Sigmoid colon (tissue), 7 donors: ENCODE measurements at places on chromosomes 1 and 21. TPM values are rescaled to one million over a fixed set of nuclear protein-coding genes. Genes with fewer than 3 reads are reported as not detected.

The S100A2 gene
- not detected for total RNA-seq

DNA sequence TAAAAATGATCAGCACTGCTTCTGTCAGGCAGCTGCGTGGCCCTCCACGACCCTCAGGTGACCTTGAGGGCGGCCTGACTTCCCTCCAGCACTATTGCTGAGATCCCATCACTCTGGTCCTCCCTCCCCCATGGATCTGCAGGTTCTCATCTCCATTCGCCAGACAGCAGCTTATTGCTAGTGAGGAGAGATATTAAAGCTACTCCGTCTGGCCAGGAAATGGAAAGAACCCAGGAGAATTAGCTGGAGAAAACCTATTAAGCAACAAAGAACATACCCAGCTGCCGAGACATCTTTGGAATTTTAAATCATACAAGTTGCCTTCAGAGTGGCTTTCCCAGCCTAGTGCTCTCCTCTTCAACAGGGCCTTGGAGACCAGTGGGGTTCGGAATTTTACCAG, 25.7 kb upstream of the KCNN3 start:
- no peak for DNase-seq

DNA sequence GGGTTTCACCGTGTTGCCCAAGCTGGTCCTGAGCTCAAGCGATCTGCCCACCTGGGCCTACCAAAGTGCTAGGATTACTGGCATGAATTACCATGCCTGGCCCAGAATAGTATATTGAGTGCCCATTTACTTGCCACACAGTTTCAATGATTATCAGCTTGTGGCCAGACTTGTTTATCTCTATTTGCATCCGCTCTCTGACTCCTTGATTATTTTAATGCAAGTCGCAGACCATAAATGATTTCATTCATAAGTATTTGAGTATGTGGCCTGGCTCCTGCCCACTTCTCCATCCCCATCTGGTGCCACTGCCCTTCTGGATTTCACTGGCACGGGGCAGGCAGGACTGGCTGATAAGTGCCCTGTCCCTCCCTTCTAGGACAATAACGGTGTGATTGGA, 18.2 kb upstream of the TRNAU1AP start:
- no peak for DNase-seq

DNA sequence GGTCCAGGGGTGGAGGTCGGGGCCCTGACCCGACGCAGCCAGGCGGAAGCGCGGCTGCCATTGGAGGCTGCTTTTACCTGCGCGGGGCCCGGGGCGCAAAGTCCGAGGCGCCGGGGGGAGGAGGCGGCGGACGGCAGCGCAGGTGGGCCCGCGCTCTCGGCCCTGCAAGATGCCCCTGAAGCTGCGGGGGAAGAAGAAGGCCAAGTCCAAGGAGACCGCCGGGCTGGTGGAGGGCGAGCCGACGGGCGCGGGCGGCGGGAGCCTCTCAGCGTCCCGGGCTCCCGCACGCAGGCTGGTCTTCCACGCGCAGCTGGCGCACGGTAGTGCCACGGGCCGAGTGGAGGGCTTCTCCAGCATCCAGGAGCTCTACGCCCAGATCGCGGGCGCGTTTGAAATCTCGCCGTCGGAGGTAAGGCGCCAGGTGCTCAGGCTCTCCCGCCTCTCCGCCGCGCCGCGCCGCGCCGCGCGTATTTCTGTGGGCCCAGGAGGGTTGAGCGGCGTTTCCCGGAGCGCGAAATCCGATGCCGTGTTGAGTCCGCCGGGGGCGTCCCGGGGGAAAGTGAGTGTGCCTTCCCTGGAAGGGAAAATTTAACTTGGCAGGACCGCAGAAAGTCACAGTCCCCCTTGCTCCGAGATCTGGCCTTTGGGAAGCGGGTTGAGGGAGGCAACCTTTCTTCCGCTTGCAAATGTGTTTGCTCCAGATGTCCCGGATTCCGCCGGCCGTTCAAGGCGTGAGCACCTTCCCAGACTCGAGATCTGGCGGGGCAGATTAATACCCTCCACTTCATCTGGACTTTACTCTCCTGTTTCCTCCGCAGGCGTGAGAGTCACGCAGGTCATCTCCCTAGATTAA, at the start of gene GIPC2:
Gene GIPC2 (plus strand): TSS at position 41 of the 853 bp plus-strand sequence. CDS start 129 bp downstream, at position 170.
- no peak for DNase-seq

DNA sequence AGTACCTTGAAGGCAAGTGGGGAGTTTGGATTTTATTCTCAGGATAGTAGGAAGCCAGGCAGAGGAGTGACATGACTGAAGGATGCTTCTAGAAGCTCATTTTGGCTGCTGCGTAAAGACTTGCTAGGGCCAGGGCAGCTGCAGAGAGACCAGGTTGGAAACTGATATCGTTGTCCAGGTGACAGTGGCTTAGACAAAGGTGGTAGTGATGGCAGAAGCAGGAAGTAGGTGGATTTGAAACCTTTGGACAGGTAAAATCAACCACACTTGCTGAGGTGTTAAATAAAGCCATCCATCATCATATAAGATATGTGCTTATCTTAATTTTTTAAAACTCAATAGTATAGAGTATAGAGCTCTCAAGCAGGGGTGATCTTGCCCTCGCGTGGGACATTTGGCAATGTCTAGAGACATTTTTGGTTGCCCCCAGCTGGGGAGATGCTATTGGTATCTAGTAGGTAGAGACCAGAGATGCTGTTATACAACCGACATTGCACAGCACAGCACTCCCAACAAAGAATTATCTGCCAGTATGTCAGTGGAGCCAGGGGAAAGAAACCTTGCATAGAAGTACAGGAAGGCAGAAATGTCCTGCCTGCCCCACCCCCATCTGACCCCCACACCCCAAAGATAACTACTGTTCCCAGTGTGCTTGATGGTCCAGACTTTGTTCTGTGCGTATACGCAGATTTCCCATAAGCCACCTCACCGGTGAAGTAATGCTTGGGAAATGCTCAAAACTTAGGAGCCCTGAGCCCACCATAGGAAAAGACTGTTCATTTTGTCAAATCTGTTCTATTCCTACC, 31.1 kb downstream of the TMEM51 start:
- no peak for DNase-seq

DNA sequence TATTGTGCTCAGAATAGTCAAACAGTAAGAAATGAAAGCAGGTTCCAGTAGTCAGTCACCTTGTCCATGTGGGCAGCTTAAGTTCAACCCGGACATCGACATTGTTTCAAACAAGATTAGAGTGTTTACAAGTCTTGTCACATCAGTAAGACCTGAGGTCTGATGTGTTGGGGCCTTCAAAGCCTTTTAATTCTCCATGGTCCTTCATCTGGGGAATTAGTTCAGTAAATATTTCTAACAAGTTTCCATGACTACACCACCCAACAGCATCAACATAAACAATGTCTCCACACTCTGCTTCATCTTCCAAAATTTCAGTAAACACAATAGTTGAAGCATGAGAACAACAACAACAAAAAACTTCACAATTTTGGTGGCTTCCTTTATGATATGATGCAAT, 15.1 kb upstream of the ADORA1 start:
- DNase-seq, result no peak

GRCh38 chr1:30732277-30732996, 9.1 kb upstream of the MATN1 start:
- no peak for DNase-seq

- DNase-seq, result no peak
These were observed 74.2 kb downstream of the SPATA46 start for GRCh38 chr1:162302306-162303003.

- DNase-seq, result no peak
These were observed 4.3 kb downstream of the SLC30A1 start for GRCh38 chr1:211574705-211575104.

- no peak for DNase-seq
These were observed 139.4 kb upstream of the RAB4A start for GRCh38 chr1:229131243-229132105.
